ENCODE measurements at places on chromosomes 11 and 22.

DNA sequence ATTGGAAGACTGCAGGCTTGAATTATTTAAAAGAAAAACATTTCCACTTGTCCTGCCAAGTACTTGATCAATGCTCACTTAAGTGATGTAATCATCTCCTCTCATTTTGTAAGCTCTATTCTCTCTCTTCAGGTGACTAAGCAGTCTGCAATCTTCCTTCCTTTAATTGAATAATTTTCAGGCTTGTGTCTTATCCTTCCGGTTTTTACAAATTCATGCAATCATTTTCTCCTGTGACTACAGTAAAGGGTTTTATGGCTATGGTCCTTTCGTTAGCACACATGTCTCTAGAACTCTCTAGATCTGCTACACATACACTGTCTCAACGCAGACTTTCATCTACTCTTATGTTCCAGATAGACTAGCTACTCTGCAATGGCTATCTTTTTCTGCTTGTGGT, 12.6 kb upstream of the UPB1 start:
- H3K36me3 ChIP-seq: no peaks in the 10 kb centered on the region
- peaks cover 11% of the 10 kb centered on the region for H3K4me1 ChIP-seq
- H3K27me3 ChIP-seq: no peaks in the 10 kb centered on the region
- H3K4me3 ChIP-seq: no peak overlapping the region

DNA sequence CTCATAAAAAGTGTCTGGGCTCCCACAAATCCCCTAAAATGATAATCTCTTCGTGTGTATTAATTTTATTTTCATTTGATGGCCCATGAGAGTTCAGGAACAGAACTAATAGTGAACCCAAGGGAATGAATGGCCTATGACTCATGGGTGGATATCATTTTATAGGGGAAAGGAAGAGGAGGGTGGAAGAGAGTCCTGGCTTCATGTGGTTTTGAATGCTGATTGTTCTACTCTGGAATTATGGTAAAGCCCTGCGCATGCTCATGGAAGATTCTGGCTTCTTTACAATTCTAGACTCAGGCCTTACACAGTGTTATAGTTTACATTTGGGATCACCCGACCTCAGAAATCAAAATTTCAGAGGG, 35.2 kb downstream of the MAML2 start:
- peaks cover 4% of the 10 kb centered on the region for H3K4me1 ChIP-seq
- H3K4me3 ChIP-seq: peak overlapping the region; percentile 73
- H3K36me3 ChIP-seq: no peaks in the 10 kb centered on the region
- DNase-seq: peak; percentile 92

GRCh38 chr11:22635689-22636088, 10.1 kb upstream of the FANCF start:
- H3K27ac ChIP-seq: no peak overlapping the region
- H3K27me3 ChIP-seq: no peaks in the 10 kb centered on the region
- no peaks in the 10 kb centered on the region for H3K36me3 ChIP-seq
- peaks cover 9% of the 10 kb centered on the region for H3K4me1 ChIP-seq

DNA sequence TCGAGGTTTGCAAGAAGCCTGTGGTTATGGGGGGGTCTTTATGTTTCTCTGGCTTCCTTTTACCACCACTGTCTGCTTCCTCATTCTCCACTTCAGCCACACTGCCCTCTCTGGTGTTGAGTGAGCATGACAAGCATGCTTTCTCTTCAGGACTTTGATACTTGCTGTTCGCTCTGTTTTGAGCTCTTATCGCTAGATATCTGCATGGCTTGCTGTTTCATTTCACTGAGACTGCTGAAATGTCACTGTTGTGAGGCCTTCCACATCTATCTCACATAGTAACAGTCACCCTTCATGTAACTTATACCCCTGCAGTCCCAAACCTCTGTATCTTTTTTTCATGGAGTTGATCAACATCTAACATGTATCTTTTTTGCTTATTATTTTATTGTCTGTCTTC, 59.8 kb downstream of the TMEM135 start:
- H3K36me3 ChIP-seq: peaks cover 9% of the 10 kb centered on the region
- H3K27me3 ChIP-seq: no peaks in the 10 kb centered on the region
- DNase-seq: peak; percentile 61
- H3K4me3 ChIP-seq: no peak overlapping the region
- no peak overlapping the region for H3K27ac ChIP-seq

- no peak overlapping the region for H3K4me3 ChIP-seq
- H3K4me1 ChIP-seq: peaks cover 49% of the 10 kb centered on the region
- no peaks in the 10 kb centered on the region for H3K27me3 ChIP-seq
These were observed 1.8 kb upstream of the CD82 start for GRCh38 chr11:44563711-44564110.

DNA sequence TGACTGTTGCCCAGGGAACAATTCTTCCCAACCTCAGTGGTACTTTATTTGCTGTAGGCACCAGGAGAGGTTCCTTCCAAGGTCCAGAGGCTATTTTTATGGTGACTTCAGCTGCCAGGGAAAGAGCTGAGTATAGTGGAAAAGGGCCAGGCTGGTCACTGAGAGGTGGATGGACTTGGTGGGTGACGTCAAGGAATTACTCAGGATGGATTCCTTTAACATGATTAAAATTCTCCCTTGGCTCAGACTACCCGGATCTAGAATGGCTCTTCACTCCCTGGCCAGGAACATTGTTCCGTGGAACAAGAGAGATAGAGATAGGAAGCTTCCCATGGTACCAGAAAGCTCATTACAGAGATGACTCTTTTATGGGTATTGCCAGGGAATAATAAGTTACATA, 8.7 kb upstream of the CALCA start:
- peaks cover 20% of the 10 kb centered on the region for H3K27me3 ChIP-seq
- H3K4me1 ChIP-seq: no peaks in the 10 kb centered on the region
- no peak overlapping the region for H3K27ac ChIP-seq
- DNase-seq: no peak
- H3K36me3 ChIP-seq: no peaks in the 10 kb centered on the region

GRCh38 chr11:131814108-131814507, 443.7 kb downstream of the NTM start:
- no peaks in the 10 kb centered on the region for H3K27me3 ChIP-seq
- no peaks in the 10 kb centered on the region for H3K36me3 ChIP-seq
- no peak for DNase-seq
- no peaks in the 10 kb centered on the region for H3K4me1 ChIP-seq
- H3K4me3 ChIP-seq: no peak overlapping the region
- H3K27ac ChIP-seq: no peak overlapping the region

DNA sequence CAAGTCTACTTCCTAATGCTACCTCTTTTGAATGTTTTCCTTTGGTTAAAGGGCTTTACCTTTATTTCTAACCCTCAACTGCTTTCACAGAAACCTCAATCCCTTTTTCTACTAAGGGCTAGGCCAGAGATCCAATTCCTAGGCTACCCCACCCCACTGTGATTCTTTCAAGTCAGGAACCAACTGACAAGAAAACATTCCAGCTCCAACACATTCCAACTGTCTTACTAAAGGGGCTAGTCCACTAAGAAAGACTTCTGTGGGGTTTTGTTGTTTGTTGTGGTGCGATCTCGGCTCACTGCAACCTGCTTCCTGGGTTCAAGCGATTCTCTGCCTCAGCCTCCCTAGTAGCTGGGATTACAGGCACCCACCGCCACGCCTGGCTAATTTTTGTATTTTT, 151.3 kb downstream of the APOL5 start:
- no peak overlapping the region for H3K4me3 ChIP-seq
- peaks cover 3% of the 10 kb centered on the region for H3K4me1 ChIP-seq

GRCh38 chr11:38416141-38416540, 1818.1 kb upstream of the RAG2 start:
- H3K27ac ChIP-seq: no peak overlapping the region
- no peak for DNase-seq
- no peak overlapping the region for H3K4me3 ChIP-seq
- H3K36me3 ChIP-seq: no peaks in the 10 kb centered on the region
- H3K27me3 ChIP-seq: no peaks in the 10 kb centered on the region

DNA sequence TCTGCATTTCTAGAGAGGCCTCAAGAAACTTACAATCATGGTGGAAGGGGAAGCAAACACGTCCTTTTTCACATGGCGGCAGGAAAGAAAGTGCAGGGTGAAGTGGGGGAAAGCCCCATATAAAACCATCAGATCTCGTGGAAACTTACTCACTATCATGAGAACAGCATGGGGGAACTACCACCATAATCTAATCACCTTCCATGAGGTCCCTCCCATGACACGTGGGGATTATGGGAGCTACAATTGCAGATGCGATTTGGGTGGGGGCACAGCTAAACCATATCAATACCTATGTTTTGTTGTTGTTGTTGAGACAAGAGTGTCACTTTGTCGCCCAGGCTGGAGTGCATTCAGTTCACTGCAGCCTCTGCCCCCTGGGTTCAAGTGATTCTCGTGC, 29.9 kb downstream of the SFI1 start:
- DNase-seq: no peak
- peaks cover 3% of the 10 kb centered on the region for H3K36me3 ChIP-seq
- H3K4me1 ChIP-seq: no peaks in the 10 kb centered on the region

DNA sequence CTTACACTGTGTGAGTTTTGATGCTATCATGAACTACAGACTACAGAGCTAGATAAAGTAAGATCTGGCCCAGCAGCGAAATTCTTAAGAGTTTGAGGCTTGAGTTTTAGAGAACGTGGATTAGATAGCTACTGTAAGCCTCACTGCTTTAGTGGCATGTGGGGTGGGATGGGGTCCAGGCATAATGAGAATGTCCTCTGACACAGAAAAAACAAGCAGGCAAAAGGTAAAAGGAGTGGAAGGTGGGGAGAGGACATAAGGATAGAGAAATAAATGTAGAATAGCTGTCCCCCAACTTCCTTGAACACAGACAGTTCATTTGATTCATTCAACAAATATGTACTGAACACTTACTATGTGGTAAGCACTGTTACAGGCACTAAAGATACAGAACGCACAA, 324.5 kb upstream of the PITPNB start:
- H3K4me1 ChIP-seq: peaks cover 8% of the 10 kb centered on the region
- H3K4me3 ChIP-seq: no peak overlapping the region
- H3K36me3 ChIP-seq: no peaks in the 10 kb centered on the region
- peak overlapping the region; percentile 68 for H3K27ac ChIP-seq
- DNase-seq: peak; percentile 64

- peak; percentile 52 for DNase-seq
- peaks cover 39% of the 10 kb centered on the region for H3K4me1 ChIP-seq
- H3K27me3 ChIP-seq: no peaks in the 10 kb centered on the region
- peak within 1 kb of the TSS; percentile 94 for H3K4me3 ChIP-seq
- peaks cover 20% of the 10 kb centered on the region for H3K36me3 ChIP-seq
These were observed at the start of gene TSPO for GRCh38 chr22:43151251-43152002. TSPO (plus strand) TSS chr22:43151559; CDS start chr22:43159239, 7,680 bp downstream.

GRCh38 chr11:123168241-123168640, 26.8 kb downstream of the CLMP start:
- no peak overlapping the region for H3K4me3 ChIP-seq
- no peaks in the 10 kb centered on the region for H3K27me3 ChIP-seq
- no peak overlapping the region for H3K27ac ChIP-seq
- H3K4me1 ChIP-seq: peaks cover 2% of the 10 kb centered on the region
- peak; percentile 42 for DNase-seq
- no peaks in the 10 kb centered on the region for H3K36me3 ChIP-seq

- H3K27me3 ChIP-seq: no peaks in the 10 kb centered on the region
- DNase-seq: peak; percentile 29
- no peaks in the 10 kb centered on the region for H3K4me1 ChIP-seq
- no peaks in the 10 kb centered on the region for H3K36me3 ChIP-seq
- H3K4me3 ChIP-seq: no peak overlapping the region
These were observed 192.3 kb upstream of the C11orf87 start for GRCh38 chr11:109229682-109230081.

GRCh38 chr22:44711690-44712555, 9.9 kb downstream of the PRR5 start:
- H3K27me3 ChIP-seq: no peaks in the 10 kb centered on the region
- H3K27ac ChIP-seq: no peak overlapping the region
- H3K4me3 ChIP-seq: no peak overlapping the region

DNA sequence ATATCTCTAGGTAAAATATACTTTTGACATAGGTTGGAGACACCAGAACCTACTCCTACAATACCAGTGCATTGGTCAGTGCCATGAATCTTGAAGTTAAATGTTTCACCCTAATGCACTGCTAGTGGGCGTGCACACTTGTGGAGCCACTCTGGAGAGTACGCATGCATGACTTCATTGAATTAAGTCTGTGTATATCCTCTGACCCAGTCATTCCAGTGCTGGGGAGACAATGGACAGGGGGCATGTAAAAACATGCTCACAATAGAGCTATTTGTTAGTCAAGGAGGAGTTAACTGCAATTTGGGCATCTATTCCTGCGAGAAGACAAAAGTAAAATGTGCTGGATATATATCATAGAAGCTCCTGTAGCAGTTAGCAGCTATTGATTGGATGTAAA, 335.4 kb upstream of the NCAM1 start:
- no peak overlapping the region for H3K27ac ChIP-seq
- peaks cover 16% of the 10 kb centered on the region for H3K27me3 ChIP-seq
- no peaks in the 10 kb centered on the region for H3K36me3 ChIP-seq
- H3K4me1 ChIP-seq: no peaks in the 10 kb centered on the region

- no peak for DNase-seq
- H3K27ac ChIP-seq: no peak overlapping the region
- peaks cover 12% of the 10 kb centered on the region for H3K4me1 ChIP-seq
These were observed 29.7 kb downstream of the PPIL2 start for GRCh38 chr22:21695430-21696085.

- H3K27me3 ChIP-seq: peaks cover 11% of the 10 kb centered on the region
- H3K4me3 ChIP-seq: no peak overlapping the region
- DNase-seq: no peak
- no peaks in the 10 kb centered on the region for H3K36me3 ChIP-seq
- no peak overlapping the region for H3K27ac ChIP-seq
- no peaks in the 10 kb centered on the region for H3K4me1 ChIP-seq
These were observed 29.9 kb upstream of the ACER3 start for GRCh38 chr11:76830639-76831327.

- DNase-seq: no peak
- H3K4me3 ChIP-seq: no peak overlapping the region
- H3K4me1 ChIP-seq: peaks cover 1% of the 10 kb centered on the region
- peaks cover 25% of the 10 kb centered on the region for H3K27me3 ChIP-seq
These were observed 292.6 kb upstream of the PLET1 start for GRCh38 chr11:112553205-112553731.

GRCh38 chr11:86578727-86579405, 93.5 kb downstream of the ME3 start:
- DNase-seq: no peak
- no peaks in the 10 kb centered on the region for H3K27me3 ChIP-seq
- no peak overlapping the region for H3K4me3 ChIP-seq
- H3K27ac ChIP-seq: peak overlapping the region; percentile 59

DNA sequence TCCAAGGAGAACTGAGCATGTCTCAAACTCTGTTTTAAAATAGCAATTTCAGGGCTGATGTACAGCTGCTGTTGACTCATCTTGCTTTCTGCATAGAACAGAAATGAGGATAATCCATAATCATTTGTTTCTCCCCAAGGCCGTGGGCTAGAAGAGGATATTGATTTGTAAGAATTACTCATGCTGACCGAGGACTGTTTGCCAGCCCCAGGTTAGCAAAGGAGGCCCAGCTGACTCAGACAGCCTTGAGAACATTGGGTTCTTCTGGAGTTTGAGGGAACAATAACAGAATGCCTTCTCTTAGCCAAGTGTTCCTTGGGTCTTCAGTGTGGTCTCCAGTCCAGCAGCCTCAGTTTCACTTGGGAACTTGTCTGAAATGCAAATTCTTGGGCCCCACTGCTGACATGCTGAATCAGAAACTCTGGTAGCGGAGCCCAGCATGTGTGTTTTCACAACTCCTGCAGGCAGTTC, 92.0 kb downstream of the ZC3H12C start:
- DNase-seq: peak; percentile 45
- H3K27ac ChIP-seq: no peak overlapping the region
- no peaks in the 10 kb centered on the region for H3K27me3 ChIP-seq
- H3K36me3 ChIP-seq: peaks cover 3% of the 10 kb centered on the region
- H3K4me1 ChIP-seq: peaks cover 16% of the 10 kb centered on the region

All from mesenchymal stem cell (in vitro differentiated cells and primary cell).